ENCODE measurements at places on chromosomes 7 and 10.

DNA sequence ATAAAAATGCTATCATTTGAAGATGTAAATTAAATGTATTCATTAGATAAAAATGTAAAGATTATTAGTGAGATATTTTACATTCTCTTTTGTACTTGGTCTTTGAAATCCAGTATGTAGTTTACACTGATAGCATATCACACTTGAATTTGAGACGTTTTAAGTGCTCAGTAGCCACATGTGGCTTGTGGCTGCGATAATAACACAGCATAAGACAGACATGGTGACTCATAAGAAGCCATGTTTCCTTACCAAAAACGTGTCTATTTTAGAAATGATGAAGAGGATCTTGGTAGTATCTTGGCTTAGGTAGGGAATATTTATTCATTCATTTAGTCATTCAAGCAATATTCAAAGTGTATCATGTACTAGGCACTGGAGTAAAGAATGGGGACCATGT is 149.3 kb downstream of the POU6F2 start:
- no peak for ATAC-seq

DNA sequence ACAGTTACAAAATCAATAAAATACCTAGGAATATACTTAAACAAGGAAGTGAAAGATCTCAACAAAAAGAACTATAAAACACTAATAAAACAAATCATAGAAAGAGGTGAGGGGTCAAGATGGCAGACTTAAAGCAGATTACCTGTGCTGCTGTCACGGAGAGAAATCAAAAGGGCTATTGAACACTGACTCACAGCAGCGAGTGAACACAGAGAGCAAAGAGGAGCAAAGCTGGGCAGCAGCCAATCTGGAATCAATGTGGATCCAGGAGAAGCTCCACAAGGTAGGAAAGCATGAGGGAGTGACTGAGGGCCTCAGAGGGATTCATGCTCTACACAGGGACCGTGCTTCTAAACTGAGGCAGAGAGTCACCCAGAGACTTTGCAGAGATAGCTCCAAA is 562.0 kb upstream of the SEMA3D start:
- no peak for ATAC-seq

- no peak for ATAC-seq
Observed at GRCh38 chr10:86191686-86192085, 174.9 kb downstream of the GRID1 start.

DNA sequence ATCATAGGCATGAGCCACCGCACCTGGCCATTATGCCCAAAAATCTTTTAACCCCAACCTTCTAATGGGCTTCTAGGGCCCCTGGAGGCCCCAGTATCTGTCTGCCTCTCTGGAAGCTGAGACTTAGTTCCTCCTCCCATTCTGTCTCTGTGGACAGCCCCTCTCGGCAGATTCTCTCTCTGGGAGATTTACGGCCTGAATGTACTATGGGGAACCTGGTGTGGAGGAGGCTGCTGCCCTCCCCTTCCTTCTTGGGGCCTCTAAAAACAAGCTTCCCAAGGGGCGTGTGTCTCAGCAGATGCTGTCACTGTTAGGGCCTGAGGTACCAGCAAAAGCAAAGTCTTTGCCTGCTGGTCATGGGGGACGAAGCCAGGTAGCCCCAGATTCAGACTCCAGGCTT is 35.8 kb upstream of the PRKAR1B start:
- no peak for ATAC-seq

- ATAC-seq = no peak
Observed at GRCh38 chr10:73585327-73585726, 5.8 kb downstream of the USP54 start.

Data from activated T-helper 17 cell treated with anti-CD3 and anti-CD28 coated beads, Interleukin-2, amount 50 U/mL, for 72 hours (primary cell).